ENCODE measurements at places on chromosomes 16 and 17. TPM values are rescaled to one million over a fixed set of nuclear protein-coding genes. Genes with fewer than 3 reads are reported as not detected.

DNA sequence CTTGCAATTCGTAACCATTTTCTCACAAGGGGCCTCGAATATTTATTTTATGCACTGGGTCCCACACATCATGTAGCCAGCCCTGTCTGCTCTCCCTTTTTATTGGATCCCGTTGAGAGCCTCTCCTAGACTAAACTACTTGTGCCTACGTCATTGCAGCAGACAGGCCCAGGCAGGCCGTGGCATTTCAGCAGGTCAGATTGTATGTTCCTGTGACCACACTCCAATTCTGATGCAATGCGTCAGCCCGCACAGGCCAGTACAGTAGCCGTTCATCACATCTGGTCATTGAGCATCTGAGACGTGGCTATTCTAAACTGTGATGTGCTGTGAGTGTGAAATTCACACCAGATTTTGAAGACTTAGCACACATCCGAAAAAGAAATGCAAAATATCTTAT lies 42.2 kb downstream of the ABAT start:
- no peak for DNase-seq

DNA sequence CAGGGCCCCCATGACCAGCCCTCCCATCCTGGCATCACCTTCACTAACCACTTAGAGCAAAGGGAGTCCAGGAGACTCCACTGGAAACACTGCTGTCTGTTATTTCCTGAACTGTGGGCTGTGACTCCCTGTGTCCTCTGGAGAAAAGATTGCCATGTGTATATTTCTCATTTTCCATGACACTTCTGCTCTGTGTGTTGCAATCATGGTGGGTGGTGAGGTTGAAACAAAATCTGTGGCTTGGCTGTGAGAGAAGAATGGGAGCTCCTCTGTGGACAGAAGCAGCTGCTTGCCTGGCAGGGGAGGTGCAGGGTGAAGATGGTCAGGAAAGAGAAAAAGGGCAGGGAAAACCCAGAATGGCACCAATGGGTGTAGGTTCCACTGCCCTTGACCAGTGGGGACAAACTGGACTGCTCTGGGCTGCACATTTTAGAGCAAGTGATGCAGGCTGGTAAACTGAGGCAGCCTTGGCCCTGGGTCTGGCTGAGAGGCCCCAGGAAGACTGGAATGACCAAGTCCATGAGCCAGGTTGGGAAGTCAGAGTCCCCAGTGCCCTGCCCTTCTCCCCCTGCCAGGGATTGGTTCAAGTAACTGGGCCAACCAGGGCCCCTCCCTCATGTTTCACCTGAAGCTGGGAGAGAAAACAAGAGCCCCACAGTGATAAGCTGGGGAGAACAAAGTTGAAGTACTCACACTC lies 314.3 kb downstream of the C16orf95 start:
- DNase-seq, result peak; percentile 40

GRCh38 chr17:41655611-41656111 lies 31.3 kb upstream of the KRT17 start:
- no peak for DNase-seq

SPATA32 gene
- not detected for total RNA-seq

DNA sequence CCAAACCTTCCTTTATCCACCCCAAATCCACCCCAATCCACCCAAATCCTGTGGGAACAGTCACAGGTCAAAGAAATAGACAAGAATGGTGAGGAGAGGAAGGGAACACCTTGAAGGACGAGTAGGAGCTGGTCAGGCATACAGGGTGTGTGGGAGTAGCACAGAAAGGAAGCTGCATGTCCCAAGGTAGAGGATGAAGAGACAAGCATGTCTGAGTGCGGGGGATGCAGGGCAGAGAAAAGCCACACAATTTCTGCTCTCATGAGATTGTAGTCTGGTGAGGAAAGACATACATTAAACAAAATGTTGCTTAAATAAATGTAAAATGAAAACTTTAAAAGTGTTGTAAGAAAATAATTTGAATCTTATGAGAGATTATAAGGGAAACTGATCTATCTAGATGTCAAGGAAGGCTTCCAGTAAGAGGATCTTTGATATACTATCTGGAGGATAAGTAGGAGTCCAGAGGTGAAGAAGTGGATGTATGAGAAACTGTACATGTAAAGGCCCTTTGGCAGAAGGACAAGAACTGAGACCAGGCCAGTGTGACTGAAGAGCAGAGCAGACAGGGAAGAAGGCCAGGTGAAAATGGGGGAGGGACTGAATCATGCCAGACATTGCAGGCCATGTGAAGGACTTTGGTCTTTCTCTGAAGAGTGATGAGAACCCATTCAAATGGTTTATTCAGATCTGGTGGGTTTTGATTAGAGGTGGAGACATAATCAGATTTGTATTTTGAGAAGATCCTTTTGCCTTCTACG lies 18.6 kb downstream of the TMEM98 start:
- no peak for DNase-seq

DNA sequence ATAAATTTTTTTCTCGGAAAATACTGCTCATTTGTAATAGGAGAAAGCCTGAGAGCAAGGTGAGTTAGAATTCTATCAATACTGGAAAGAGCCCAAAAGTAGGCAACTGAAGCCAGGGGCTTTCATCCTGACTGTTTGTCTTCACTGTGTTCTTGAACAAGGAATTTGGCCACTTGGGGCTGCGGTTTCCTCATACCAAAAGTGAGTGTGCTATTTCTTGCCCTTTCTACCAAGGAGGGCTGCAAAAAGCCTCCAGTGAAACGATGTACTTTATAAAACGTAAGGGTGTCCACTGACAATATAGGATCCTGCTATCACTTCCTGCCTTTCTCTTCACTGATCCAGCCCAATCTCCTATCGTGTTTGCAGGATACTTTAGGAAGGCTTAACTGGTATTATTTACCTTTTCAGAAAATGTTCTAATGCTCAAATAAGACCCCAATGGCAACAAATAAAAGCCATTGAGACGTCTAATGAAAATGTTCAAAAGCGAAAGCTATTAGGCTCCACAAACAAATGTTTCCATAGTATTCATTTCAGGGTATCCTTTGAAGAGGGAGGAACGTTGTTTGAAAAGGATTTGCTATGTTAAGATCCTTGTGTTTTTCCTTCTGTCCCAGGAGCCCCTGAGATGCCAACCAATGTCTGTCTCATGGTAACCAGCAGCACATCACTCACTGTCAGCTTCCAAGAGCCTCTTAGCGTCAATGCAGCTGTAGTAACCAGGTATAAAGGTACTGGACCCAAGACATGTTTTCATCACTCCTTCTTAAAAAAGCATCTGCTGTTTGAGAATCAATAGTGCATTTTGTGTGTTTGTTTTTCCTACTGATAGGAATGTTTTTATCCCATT lies 219.3 kb upstream of the NOG start:
- no peak for DNase-seq

KRT20 gene
- 1.4 TPM for total RNA-seq

DNA sequence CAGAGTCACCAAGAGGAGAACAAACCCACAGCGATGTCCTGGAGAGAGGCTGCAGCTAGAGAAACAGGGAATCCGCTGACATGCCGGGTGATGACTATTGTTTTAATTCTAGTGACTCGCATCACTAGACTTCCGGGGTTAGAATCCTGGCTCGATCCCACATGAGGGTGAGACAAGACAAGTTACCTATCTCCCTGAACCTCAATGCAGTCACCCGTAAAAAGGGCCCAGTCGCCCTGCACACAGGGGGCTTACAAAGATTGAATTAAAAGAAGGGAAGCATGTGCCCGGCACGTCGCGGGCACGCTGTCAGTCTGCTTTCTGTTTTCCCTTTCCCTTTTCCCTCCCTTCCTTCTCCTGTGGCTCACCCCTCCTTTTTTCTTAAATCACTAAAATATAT lies 212.9 kb upstream of the FOXF1 start:
- peak; percentile 67 for DNase-seq

HAS3 gene
- total RNA-seq, result 0.95 TPM

CLN3 gene
- 17.0 TPM for total RNA-seq

GRCh38 chr16:71524566-71525553 lies 1.4 kb upstream of the CHST4 start:
- DNase-seq, result no peak

GRCh38 chr17:31877911-31878702 lies 19.1 kb upstream of the COPRS start:
- DNase-seq, result no peak

DNA sequence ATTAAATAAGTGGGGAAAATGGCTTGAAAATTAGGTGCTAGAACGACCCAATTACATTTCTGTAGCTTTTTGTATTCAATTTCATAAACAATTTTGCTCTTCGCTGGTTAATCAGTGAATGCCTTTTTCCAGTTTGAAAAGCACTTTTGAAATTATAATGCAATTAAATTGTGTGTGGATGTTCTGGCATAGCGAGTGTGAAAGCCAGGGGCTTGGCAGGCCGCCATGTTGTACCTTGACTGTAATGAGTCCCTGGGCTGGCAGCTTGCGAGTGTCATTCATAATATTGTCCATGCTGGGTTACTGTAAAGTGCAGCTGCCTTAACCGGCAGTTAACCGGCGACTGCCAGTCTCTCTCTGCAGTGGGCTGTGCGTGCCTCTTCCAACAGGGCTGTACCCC lies 177.8 kb downstream of the CCDC182 start:
- DNase-seq, result no peak

DNA sequence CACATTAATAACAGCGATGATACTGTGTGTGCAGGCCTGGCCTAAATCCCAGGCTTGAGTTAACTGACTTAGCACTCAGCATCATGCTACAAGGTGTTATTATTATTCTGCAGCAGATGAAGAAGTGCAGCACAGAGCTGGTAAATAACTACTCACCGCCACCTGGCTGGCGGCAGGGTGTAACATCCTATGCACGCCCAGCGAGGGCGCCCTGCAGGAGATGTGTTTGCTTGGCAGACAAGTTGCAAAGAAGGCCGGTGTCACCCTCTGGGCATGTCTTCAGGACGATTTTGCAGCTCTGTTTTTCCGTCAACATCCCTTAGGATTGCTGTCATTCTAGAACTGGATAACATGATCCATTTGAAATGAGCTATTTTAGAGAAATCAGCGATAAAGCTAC lies 30.1 kb downstream of the DNAH9 start:
- DNase-seq, result no peak

PRSS33 gene
- not detected for total RNA-seq

TMC7 gene
- 0.41 TPM for total RNA-seq

KRT31 gene
- total RNA-seq, result not detected

GRCh38 chr16:71923941-71924690 lies 28.8 kb downstream of the IST1 start:
- DNase-seq, result no peak

LGALS9C gene
- total RNA-seq, result not detected

GRCh38 chr16:46859719-46860152 lies 24.4 kb upstream of the GPT2 start:
- no peak for DNase-seq

DNA sequence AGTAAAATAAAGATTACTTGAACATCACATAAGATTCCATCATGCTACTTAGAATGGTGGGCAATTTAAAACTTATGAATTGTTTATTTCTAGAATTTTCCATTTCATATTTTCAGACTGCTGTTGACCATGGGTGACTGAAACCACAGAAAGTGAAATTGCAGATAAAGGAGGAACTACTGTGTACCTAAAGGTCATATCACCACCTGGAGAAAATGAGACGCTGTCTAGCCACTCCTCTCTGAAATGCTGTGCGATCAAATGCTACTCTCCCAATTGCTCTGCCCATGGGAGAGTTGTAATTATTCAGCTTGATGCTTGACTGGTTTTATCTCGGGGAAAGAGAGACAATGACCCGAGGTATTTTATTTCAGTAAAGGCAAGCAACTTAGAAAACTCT lies 128.9 kb upstream of the ERCC4 start:
- no peak for DNase-seq

TBC1D3I gene
- total RNA-seq, result not detected

GRCh38 chr17:81934098-81934757 lies 2.9 kb downstream of the PYCR1 start:
- DNase-seq, result no peak

GRCh38 chr17:32995416-32996045 lies 3.9 kb downstream of the SPACA3 start:
- no peak for DNase-seq

GPR179 gene
- under 0.01 TPM for total RNA-seq

HMOX2 gene
- total RNA-seq, result 33.2 TPM

DNA sequence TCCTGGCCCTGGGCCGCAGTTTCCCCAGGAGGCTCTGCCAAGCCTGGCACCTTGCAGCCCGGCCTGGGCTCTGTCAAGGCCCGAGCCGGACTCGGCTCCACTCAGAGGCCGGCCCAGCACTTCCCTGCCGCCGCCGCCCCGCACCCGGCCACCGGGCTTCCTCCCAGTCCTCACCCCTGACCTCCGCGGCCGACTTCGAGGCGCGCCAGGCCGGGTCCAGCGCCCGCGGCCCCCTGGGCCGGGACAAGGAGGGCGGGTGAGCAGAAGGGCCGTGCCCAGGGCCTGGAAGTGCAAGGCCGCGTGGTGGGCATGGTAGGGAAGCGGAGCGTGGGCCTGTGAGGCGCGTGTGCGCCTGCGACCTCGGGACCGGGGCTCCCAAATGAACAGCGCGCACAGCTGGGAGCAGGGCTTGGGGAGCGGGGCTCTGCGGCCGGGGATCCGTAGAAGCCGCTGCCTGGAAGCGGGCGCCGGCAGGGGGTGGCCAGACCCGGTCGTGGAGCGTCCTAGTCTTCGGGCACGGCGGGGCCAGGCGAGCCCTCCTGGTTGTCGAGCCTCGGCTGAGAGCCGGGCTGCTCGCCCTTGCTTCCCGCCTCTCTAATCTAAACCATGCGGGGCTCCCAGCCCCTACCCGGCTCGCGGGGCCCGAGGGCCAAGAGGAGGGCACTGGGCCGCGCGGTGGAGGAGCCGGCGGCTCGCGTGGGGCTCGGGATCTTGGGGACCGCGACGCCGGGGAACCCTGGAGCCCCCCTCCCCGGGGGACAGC lies 503 bp upstream of the TBX4 start:
- DNase-seq, result peak; percentile 55

DNA sequence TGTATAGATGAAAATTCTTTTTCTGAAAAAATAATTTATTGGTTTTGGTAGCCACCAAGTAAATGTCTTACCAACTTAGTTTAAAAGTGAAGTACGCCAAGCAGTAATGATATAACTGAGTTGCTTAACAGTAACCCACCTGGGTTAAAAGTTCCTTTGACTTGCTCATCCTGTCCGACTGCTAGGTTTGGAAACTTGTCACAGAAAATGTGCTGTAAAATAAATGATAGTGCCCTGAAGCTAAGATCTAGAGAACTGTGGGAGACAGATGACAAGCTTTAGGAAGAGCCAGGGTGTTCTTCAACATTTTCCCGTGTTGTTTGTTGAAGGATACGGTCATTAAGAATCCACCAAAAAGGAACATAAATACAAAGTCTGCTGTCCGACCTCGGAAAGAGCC lies 5.0 kb downstream of the DERL2 start:
- DNase-seq, result no peak

All from sigmoid colon (tissue), 7 donors.